ENCODE measurements at places on chromosomes 11 and 22.

DNA sequence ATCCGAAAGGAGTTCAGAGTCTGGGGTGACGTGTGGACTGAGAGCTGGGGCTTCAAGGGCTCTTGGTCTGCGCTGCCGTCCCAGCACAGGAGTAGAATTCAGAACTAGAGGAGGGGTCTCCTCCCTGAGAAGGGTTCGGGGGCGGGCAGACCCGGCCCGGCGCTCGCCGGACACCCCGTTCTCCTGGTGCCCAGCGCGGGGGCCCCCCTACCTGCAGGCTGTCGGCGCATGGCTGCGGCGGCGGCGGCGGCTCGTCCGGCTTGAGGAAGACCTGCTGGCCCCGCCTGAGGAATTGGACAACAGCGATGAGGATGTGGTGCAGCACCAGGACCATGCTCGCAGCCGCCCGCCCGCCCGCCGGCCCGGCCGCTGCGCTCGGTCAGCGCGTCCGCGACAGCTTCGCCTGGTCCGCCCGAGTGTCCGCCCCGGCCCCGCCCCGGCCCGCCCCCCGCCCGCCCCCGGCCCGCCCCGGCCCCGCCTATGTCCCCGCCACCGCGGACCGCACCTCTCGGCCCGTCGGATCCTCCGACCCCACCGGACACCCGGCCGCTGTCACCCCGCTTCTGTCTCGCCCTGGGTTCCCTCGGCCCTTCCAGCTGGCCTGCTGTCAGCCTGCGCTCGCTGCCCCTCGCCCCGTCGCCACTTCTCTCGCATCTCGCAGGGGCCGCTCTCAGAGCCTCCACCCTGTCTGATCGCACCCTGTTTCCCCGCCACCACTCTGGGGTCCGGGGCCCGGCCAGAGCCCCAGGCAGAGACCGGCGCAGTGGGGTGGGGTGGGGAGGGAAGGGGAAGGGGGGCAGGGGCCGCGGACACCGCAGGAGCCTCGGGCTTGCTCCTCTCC, 32.0 kb downstream of the PDE2A start:
- no peak for DNase-seq

DNA sequence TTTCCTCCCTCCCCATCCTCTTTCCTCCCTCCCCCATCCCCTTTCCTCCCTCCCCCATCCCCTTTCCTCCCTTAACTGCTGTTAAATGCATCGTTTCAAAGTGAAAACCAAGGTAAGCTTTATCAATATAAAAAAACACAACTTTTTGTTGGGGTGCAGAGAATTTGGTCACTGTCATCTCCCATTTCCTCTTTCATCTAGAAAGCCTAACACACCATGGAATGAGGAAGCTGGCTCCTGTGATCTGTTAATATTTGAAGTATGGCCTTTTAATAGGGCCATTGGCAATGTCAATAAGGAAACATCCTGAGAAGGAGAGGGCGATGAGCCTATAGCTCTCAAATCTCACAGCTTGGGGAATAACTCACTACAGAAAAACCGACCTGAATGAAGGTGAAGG, 7.0 kb downstream of the EXPH5 start:
- no peak for DNase-seq

GRCh38 chr11:15710580-15711275, 596.0 kb downstream of the INSC start:
- no peak for DNase-seq

DNA sequence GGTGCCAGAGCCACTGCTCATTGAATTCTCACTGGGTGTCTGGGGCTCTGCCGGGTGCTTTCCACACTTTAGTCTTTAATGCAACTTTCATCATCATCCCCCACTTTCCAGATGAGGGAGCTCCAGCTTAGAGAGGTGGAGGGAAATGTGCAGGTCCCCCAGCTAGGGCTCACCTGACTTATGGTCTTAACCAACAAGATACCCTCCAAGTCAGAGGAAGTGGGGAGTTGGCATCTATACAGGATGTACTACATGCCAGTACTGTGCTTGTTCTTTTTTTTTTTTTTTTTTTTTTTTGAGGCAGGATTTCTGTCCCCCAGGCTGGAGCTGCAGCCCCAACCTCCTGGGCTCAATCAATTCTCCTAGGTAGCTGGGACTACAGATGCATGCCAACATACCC, 26.3 kb downstream of the C22orf42 start:
- DNase-seq = no peak

- peak; percentile 60 for DNase-seq
Observed at GRCh38 chr11:117909611-117910382, 19.4 kb downstream of the TMPRSS13 start.

DNA sequence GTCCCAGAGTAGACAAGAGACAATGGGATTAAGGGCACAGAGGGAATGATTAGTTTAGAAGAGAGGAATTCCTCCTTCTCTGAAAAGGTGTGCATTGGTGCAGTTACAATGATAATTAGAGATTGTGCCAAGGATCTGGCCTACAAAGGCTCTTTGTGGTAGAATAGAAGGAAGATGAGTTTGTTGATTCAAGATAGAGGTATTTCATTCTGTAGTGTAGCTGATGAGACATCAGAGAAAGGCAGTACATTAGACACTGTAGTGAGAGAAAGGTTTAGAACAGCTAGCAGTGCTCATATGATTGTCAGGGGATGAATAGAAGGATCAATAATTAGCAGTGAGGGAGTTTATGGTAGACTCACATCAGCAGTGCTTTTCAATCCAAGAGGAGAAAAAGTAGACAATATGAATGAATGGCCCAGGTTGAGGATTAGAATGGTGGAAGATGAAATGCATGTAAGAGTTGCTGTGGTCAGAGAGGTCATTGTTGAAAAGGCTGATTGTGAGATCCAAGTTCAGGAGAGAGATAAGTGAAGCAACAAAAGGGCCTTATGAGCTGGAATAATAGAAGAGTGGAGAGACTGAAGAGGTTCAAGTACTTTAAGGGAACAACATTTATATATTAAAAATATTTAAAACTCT, 28.9 kb downstream of the SIK2 start:
- no peak for DNase-seq

DNA sequence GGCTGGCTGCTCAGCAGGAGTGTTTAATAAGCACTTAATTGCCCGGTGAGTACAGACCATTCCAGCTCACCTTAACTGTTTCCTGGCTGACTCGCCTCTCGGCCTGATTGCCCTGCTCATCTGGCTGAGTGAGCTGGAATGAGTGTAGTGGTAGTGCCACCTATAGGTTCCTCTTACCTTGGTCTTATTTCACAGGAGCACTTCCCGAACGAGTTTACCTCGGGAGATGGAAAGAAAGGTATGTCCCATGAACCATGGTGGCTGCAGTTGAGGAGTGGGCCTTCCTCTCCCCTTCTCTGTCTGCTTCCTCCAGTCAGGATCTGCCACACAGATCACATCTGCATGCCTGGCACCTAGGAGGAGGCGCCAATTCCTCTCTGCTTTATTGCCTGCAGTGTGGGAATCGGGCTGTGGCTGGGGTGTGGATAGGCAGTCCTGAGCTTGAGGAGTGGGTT, 26.7 kb downstream of the UPB1 start:
- no peak for DNase-seq

- DNase-seq = no peak
Observed at GRCh38 chr11:100563541-100564280, 123.4 kb upstream of the ARHGAP42 start.

DNA sequence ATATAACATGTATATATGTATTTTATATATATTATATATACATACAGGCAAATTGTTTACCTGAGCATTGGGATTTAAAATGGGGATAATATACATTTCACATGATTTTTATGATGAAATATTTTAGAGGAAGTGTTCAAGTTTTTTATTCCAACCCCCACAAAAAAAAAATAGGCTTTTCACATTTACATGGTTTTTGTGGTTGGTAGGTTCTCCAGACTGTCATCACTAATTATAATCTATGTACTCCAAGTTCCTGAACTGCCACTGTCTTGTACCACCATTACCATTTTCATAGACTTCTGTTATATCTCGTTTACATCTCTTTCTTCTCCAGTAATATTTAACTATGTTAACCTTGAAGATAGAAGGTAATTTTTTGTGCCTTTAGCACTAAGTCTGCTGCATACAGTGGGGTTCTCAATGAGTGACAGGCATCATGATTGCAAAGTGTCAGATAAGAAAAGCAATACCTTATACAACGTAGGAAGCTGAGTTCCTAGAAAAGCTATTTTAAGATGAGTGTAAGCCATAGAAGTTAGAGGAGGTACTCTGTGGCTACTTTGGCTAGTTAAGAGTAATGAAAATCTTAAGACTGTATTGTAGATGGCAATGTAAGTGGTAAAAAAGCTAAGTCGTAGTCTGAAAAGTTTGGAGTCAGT, 5.2 kb downstream of the TMEM126A start:
- DNase-seq = no peak

DNA sequence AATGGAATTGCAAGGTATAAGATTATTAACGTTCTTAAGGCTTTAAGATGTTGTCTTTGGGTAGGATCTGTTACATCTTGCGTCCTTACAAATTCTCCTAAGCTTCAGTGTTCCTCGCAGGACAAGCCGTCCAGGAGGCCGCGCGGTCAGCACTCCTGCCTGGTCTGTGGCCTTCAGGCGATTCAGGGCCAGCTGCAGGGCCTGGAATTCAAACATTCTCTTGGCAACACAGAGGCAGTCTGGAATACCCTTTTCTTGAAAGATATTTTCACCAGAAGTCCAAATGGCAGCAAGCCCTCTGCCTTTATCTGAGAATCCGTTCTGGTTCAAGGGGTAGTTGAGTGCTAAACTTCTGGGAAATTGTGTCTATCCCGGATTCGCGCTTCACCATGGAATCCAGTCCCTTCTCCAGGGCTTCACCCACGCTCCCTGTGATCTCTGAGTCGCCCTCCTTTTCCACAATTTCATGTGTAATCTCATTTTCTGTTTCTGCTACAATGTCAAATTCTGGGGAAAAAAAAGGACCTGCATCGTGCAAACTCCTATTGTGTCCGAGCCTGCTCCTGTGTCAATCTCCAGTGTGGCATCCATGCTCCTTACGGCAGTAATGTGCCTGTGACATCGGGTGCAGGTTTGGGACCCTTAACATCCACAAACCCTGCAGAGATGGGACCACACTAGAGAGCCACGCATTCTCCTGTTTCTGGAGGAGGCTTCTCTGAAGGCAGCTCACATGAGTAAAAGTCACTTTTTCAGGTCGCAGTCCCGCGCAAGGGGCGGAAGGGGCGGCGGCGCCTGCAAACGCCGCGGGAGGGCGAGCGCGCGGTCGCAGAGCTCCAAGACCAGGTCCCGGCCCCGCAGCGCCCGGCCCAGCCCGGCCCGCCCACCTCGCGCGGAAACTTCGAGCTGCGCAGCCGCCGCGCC, 25.4 kb upstream of the SORL1 start:
- DNase-seq = no peak

DNA sequence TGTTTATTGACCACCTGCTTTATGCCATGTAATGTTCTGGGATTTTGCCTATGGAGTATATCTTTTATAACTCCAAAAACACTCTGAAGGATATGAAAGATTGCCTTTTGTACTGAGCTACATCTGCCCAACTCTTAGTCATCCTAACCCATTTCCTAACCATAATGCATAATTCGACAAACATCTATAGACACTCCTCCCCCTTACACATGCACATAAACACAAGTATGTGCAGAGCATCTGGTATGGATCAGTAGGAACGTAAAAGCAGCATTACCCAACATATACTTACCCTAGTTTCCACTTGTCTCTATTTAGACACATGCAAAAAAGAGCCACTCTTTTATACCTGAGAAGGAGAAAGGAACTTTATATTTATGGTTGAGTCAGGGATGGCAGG, 272.8 kb downstream of the FAM76B start:
- no peak for DNase-seq

DNA sequence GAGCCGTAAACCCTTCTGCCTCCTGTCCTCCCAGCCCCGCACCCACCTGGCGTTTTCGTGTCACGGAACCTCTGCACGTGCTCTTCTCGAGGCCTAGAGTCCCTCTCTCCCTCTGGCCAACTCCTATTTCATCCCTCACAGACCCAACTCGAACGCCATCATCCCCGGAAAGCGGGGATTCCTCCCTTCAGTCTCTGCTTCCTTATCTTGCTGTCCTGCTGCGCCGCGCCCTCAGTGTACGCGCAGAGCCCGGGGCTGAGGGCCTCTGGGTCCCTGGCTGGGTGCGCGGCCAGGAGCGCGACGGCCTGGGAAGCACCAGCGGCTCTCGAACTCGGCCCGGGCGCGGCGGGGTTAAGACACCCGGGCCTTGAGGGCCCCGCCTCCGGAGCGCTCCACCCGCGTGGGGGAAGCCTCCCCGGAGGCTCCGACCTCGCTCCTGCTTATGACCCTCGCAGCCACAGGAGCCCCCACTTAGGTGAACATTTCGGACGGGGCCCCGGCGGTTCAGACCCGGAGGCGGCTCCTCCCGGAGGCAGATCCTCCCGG, 398 bp upstream of the ATG16L2 start:
- peak; percentile 62 for DNase-seq

GRCh38 chr11:116112087-116112935, 608.1 kb upstream of the CADM1 start:
- no peak for DNase-seq

GRCh38 chr11:57222239-57222638, 14.8 kb downstream of the APLNR start:
- no peak for DNase-seq

DNA sequence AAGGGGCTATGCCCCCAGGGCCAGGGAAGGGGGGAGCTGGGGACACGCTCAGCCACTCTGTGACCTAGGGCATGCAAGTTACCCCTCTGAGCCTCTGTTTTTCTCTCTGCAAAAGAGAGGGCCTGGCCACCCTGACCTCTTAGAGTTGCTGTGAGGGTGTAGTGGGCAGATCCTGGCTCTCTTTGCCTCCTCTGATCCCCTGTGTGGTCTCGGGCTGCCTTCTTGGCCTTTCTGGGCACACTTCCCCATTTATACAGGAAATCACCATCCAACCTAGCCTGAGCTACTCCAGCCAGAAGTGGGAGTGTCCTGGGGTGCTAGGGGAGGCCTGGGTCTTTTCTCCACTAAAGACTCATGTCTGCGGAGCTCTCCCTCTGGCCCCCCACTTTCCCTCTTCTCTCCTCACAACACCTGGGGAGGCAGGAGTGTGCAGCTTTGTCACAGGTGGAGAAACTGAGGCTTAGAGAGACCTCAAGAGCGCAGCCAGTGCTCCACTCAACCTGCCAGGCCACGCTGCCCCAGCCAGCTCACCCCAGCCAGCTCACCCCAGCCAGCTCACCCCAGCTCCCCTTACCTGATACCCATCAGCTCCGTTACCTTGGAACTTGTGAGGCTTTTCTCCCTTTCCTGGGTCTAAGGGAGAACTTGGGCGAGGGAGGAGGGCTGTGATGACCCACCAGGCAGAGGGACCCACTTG, 1.4 kb downstream of the AIFM3 start:
- DNase-seq = no peak

DNA sequence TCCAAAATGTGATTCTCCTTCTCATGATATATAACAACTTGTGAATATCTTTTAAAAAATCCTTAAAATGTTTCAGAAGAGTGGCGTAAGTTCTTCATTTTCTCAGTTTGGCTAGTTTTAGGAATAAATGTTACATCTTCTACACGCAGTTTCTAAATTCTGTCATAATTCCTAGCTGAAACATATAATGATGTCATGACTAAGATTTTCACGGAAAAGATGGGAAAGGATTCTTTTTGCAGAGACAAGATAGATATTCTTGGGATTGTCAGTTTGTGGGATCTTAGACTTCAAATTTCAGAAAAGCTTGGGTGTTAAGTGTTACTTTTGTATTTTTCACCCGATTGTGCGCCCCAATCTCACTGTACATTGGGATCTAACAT, 1.7 kb downstream of the EED start:
- no peak for DNase-seq

- no peak for DNase-seq
Observed at GRCh38 chr22:23053912-23054530, 16.3 kb upstream of the GNAZ start.
